RCC 7860 (cell line): ENCODE measurements at places on chromosomes 6 and 20.

GRCh38 chr6:111845441-111845871 is 27.8 kb downstream of the FYN start:
- no peak for DNase-seq

DNA sequence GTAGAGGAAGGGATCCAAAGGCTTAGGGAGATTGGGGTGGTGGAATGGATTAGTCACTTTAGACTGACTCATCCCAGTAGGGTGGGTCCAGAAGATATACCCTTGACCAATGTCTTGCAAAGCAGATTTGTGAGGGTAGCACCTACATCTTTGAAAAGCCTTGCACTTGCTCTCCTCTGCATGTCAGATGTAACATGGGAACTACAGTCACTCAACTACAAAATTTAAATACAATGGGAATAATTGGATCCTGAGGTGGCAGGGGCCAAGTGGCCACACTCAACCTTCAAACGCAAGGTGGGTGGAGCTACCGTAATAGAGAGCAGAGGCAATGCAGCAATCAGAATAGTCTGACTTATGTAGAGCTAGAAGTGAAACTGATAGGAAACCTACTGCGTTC is 71.2 kb downstream of the ME1 start:
- no peak for DNase-seq

DNA sequence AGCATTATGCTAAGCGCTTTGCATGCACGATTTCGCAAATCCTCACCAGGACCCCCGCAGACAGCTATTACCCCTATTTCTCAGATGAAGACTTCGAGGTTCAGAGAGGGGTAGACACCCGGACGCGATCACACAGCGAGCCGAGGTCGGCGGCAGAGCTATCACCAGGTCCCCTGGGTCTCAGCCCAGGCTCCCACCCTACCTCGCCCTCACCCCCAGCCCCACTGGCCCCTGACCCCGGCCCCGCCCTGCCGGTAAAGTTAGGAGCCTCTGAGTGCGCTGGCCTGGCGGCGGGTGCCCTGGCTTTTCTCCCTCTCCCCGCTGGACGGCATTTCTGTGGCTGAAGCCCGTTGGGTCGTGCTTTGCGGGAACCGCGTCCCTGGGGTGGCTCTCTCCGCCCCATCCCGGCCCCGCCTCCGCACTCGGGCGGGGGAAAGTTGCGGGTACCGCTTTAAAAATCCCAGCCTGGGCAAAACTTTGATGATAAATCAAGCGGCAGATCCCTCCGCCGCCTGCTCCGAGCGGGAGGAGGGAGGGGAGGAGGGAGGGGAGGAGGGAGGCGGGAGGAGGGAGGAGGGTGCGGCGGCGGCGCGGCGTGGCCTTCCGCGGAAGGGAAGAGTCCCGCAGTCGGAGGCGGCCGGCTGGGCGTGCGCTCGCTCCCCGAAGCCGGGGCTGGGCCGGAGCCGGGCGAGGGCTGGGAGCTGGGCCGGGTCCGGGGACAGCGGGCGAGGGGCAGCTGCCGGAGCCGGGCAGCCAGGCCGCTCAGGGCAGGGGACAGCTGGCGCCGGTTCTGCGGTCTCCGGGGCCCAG is at the start of gene VSTM2L:
VSTM2L (plus strand) TSS at position 624 of the 810 bp plus-strand sequence. CDS start 224 bp downstream, outside the sequence.
- DNase-seq: no peak

GRCh38 chr20:44083220-44083933 is 103.6 kb downstream of the JPH2 start:
- peak; percentile 77 for DNase-seq

DNA sequence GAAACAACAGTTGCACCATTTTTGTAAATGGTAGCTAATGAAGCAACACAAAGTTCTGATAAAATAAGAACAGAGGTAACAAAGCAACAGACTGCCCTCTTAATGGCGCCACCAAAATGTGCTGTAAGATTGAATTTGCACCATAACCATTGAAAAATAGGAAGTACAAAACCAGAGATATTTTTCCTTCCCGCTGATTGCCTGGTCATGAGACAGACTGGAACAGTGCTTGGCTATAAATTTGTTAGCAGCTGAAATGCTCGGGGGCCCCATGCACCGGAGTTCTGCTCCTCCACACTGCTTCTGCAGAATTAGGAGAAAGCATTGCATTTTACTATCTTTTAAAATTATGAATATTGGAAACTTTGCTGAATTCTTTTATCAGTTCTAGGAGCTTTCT is 164.4 kb upstream of the QKI start:
- DNase-seq: no peak

GRCh38 chr20:52096117-52096516 is 95.5 kb downstream of the ZFP64 start:
- no peak for DNase-seq

GRCh38 chr6:111880181-111880888 is 7.1 kb upstream of the FYN start:
- DNase-seq: peak; percentile 37

- DNase-seq: no peak
Observed at GRCh38 chr6:37636116-37636515, 61.6 kb downstream of the MDGA1 start.

DNA sequence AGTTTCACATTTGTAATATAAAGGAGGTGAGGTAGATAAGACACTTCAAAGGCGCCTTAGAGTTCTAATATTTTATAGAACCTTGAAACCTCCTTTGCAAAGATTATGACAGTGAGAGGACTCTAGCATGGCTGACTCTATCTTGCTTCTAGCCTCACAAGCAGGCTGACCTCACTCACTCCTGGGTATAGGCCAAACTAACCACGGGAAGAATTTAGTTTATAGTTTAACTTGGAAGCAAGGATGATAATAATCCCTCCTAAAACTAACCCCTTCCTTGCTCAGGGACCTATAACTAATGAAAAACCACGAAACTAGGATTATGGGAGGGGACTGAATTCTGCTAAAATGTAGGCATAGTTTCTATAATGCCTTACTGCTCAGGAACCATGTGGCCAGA is 84.3 kb downstream of the FILIP1 start:
- DNase-seq: peak; percentile 83

- no peak for DNase-seq
Observed at GRCh38 chr6:130997061-130997753, 65.8 kb downstream of the EPB41L2 start.

DNA sequence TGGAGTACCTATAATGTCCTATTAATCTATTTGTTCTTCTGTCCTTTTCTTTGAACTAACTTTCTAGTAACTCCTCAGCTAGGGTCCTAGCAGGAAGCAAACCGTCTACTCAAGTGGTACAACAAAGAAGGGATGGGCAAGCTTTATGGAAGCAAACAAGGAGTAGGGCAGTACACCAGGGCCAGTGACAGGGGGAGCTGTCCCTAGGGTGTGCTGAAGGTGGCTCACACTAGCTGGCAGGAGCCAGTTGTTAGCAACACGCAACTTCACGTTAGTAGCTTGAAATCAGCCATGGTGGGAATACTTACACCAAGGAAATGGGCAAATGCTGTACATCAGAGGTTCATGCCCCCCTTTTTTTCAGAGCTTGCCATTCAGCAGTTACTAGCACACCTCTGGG is 74.0 kb upstream of the EYA2 start:
- DNase-seq: no peak

GRCh38 chr6:107665382-107665781 is 158.7 kb downstream of the SCML4 start:
- no peak for DNase-seq

DNA sequence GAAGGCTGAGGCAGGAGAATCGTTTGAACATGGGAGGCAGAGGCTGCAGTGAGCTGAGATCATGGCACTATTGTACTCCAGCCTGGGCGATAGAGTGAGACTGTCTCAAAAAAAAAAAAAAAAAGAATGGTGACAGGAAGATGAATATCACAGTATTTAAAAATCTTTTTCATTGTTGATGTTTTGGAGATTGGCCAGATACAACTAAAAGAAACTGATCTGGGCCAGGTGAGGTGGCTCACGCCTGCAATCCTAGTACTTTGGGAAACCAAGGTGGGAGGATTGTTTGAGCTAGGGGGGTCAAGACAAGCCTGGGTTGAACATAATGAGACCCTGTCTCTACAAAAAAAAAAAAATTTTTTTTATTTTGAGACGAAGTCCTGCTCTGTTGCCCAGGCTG is 52.1 kb downstream of the TRAF3IP2 start:
- no peak for DNase-seq

- no peak for DNase-seq
Observed at GRCh38 chr6:150717419-150717818, 117.7 kb downstream of the PLEKHG1 start.

DNA sequence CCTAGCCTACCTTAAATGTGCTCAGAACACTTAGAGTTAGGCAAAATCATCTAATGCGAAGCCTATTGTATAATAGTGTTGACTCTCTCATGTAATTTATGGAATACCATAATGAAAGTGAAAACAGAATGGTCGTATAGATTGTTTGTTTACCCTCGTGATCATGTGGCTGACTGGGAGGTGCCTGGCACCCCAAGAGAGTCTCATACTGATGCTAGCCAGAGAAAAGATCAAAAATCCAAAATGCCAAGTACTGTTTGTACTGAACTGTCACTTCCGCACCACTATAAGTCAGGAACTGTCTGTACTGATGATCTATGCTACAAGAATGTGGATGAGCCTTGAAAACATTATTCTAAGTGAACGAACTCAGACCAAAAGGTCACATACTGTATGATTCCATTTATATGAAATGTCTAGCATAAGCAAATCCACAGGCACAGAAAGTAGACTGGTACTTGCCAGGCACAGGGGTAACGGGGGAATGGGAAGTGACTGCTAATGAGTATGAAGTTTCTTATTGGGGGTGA is 22.4 kb downstream of the ZMYND8 start:
- peak; percentile 98 for DNase-seq

GRCh38 chr6:35973670-35974222 is 50.7 kb downstream of the SLC26A8 start:
- DNase-seq: peak; percentile 23

GRCh38 chr6:13538084-13538483 is 36.3 kb upstream of the SIRT5 start:
- DNase-seq: peak; percentile 15

- DNase-seq: peak; percentile 29
Observed at GRCh38 chr6:30557683-30557981, 537 bp downstream of the PRR3 start.

GRCh38 chr6:119590066-119590465 is 240.5 kb upstream of the MAN1A1 start:
- DNase-seq: no peak

- no peak for DNase-seq
Observed at GRCh38 chr6:160461641-160462040, 113.5 kb downstream of the SLC22A3 start.

- no peak for DNase-seq
Observed at GRCh38 chr6:38156818-38157565, 337.5 kb downstream of the ZFAND3 start.

DNA sequence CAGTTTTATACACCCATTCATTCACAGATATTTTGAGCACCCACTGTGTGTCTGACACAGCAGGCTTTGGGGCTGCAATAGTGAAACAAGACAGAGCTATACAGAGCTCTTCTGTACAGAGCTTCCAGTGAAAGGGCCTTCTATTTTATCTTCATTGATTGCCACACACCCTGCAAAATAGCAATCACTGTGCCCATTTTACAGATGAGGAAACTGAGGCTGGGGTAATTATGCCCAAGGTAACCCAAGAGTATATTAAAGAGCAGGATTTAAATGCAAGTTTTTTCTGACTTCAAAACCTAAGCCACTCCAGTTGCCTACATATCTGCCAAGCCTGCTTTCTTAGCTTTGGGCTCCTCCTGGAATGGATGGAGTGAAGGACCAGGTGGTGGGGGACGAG is 4.5 kb downstream of the BPI start:
- no peak for DNase-seq

GRCh38 chr6:90375681-90376439 is 79.2 kb upstream of the BACH2 start:
- peak; percentile 51 for DNase-seq

DNA sequence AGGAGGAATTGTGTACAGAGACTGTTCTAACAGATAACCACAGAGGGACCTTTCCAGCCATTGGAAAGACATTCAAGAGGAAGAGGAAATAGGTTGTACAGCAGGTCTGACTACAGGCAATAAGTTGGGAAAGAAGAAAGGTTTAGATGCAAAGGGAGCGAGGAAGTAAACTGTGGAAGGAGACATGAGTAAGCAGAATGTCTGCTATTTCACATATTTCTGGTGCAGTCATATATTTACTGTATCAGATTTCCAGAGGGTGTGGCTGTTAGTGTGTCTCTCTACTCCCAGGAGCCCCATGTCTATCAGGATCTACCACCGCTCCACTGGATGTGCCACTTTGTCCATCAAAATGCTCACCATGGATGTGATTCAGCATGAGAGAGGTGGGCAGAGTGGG is 25.9 kb downstream of the MRS2 start:
- DNase-seq: no peak

- DNase-seq: no peak
Observed at GRCh38 chr20:46256293-46256692, 52.0 kb downstream of the CDH22 start.

DNA sequence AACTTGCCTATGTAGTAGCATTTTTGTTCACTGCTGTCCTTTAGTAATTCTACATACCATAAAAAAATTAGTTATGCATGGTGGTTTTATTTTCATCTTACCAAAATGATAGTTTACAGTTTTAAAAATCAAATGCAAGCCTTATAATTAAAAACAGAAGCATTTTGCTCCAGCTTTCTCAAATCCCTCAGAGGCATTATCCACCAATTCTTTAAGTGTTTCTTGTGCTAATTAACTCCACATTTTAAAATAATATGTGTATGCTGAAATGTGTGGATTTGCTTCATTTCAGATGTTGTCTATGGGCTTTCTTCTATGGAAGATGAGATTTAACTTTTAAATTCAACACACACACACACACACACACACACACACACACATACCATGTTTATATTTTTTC is 49.3 kb downstream of the PCSK2 start:
- no peak for DNase-seq

DNA sequence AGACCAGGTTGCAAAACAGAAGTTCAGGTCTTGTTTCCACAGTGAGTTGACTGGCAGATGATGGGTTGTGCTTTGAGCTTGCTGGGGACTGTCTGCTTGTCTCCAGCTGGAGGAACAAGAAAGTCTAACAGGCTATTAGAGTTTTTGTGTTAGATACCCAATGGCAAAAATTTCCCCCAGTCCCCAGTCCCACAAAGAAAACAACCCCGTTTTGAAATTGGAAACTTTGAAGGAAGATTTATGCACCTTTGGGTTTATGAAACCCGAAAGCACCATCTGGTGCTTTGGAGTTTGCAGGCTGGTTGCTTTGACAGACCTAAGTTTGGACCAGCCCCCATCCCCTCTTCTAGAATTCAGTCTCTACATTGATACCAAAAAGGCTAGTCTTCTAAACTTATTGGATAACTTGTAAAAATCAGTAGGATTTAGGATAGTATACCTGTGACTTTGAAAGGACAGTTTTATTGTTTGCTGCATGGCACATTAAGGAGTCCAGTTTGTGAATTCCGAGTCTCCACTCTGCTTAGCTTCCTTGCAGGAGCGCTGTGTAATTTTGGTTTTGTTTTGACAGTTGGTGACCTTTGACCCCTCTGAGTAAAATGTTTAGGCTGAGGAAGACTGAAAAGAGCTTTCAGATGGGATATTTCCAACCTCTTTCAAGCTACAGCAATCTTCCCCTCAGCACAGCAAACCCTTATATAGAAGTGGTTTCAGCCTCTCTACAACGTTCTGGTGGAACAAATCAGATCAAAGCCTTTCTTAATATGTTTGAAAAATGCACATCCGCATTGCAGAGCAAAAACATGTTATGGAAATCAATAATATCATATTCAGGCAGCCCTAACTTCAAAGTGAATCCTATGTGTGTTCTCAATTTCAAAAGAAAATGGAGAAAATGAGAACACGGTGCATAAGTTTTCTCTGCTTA is 25.5 kb upstream of the PRL start:
- no peak for DNase-seq

GRCh38 chr20:47789764-47790579 is 4.7 kb upstream of the SULF2 start:
- DNase-seq: no peak

- DNase-seq: peak; percentile 33
Observed at GRCh38 chr20:41173161-41173721, 35.9 kb downstream of the PLCG1 start.

- peak; percentile 74 for DNase-seq
Observed at GRCh38 chr6:14671261-14671681, 553.7 kb downstream of the CD83 start.
